ENCODE measurements at places on chromosomes 7 and 10. TPM values are rescaled to one million over a fixed set of nuclear protein-coding genes. Genes with fewer than 3 reads are reported as not detected.

DNA sequence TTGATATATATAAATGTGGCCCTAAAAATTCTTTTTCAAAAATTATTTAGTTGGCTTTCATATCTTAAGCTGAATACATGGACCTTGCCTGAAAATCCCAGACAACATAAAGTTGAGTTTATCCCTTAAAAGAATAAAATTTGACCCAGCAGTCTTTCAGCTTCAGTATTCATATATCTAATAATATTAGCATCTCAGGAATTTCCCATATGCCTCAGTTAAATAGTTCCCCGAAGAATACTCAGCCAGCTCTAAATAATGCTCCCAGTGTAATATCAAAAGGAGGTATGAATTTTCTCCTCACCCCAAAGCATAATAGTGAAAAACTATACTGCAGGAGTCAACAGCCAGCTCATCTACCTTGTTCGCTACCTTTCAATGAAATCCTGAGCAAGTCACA lies 145.9 kb downstream of the CTNNA3 start:
- no peak for DNase-seq

DNA sequence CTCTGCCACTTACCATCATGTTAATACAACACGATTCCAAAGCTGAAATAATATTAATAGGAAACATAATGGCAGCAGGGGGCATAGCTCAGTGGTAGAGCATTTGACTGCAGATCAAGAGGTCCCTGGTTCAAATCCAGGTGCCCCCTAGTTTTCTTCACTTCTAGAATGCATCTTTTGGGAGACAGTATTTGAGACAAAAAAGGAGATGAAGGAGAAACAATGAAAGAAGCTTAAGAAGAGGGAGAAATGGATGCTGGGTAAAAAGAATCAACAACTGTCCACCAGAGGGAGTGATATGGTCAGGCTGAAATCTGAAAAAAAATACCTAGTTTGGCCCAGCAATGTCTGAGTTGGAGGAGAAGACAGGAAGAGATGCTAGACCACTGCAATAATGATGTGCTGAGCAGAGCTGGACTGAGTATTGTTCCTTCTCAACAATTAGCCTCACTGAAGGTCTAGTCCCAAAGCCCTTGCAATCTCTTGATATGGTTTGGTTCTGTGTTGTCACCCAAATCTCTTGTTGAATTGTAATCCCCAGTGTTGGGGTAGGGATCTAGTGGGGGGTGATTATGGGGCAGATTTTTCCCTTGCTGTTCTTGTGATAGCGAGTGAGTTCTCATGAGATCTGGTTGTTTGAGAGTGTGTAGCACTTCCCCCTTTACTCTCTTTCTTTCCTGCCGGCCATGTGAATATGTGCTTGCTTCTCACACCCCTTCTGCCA lies 48.3 kb downstream of the ZNF783 start:
- DNase-seq = no peak

GNAI1 gene
- total RNA-seq = 4.1 TPM

- DNase-seq = no peak
Observed at GRCh38 chr10:104299031-104299904, 30.3 kb downstream of the GSTO2 start.

YKT6 gene
- 51.0 TPM for total RNA-seq

GRCh38 chr10:33460505-33461294 lies 126.2 kb upstream of the NRP1 start:
- no peak for DNase-seq

DNA sequence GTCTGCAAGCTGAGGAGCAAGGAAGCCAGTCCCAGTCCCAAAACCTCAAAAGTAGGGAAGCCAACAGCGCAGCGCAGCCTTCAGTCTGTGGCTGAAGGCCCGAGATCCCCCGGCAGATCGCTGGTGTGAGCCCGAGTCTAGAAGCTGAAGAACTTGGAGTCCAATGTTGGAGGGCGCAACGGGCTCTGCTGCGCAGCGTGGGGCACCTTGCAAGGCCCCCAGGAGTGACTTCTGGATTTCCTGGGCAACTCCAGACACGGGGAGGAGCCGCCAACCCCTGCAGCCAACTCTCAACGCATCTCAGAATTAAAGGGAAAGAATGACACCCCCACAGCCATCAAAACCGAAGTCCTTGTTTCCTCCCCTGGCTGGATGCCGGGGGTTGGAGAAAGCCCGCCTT lies 18.8 kb upstream of the PROSER2 start:
- DNase-seq = no peak

DNA sequence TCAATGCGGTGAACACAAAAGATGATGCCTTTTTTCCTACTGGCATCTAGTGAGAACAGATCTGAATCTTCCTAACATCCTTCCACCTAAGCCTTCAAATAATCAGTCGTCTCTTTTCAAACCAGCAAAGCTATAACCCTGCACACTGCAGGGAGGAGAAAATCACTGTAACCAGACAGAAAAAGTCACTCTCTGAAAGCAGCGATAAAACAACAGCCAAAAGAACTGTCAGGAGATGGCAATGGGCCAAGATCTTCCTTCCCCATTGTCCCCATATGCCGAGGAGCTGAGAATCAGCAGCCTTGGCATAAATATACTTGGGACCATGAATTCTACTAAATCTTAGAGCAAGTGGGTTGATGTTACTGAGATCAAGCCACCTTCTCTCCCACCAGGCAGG lies 13.1 kb downstream of the FZD9 start:
- DNase-seq = no peak

CHST12 gene
- total RNA-seq = 1.8 TPM

GRCh38 chr7:140983802-140984201 lies 30.9 kb downstream of the MRPS33 start:
- no peak for DNase-seq

DNA sequence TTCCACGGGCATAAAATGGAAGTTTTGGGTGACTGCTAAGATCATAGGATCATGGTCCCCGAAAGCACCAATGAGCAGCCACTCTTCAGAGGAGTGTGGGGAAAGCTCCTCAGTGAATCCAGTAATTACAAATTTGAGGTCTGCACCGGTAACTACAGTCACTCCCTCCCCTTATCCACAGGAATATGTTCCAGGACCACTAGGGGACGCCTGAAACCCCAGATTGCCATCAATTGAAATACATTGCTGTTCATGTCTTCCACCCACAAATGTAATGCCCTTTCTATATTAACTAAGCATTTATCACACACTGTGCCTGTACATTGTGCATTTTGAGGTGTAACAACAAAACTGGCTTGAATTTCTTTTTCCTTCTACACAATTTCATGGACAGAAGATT lies 447.9 kb upstream of the PFKP start:
- DNase-seq = peak; percentile 11

INA gene
- 0.32 TPM for total RNA-seq

GRCh38 chr7:138887085-138887710 lies 89.2 kb upstream of the ATP6V0A4 start:
- no peak for DNase-seq

- no peak for DNase-seq
Observed at GRCh38 chr7:134427896-134428295, 31.0 kb downstream of the AKR1B1 start.

- DNase-seq = no peak
Observed at GRCh38 chr7:103398483-103399127, 47.4 kb downstream of the SLC26A5 start.

DNA sequence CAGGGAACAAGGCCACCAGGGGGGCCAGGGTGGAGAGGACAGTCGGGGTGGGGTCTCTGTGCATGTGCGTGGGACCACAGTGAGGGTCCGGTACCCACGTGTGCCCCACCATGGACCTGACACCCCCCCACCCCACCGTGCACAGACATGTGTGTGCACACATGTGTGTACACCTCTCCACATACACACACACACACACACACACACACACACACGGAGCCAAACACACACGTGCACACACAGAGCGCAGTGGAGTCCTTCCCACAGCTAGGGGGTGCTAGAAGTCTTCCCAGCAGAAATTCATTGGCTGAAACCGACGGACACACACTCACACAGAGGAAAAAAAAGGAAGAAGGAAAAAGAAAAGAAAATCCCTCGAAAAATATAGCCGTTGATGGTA lies 42.8 kb upstream of the GNA12 start:
- DNase-seq = peak; percentile 81

- DNase-seq = no peak
Observed at GRCh38 chr7:136294977-136295376, 317.8 kb upstream of the MTPN start.

DNA sequence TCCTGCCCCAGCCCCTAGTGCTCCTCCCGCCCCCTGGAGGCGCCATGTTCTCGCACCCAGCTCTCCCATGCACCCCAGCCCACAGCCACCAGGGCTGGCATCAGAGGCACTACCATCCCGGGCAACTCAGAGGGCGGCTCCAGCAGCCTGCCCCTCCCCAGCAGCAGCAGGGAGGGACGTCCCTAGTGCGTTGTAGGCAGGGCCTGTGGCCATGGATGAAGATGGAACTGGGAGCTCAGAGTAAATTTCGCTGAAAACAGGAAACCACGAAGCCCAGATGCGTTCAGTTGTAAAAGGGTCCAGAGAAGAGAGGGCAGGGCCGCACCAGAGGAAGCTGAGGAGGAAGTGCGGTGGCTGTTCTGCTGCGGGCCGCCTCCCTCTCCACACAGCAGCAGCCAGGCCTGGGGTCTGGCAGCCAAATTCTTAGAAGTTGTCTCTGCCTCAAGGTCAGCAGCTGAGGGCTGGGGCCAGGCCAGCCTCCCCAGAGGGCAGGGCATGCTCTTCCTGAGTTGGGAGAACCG lies 24.6 kb downstream of the VSIR start:
- peak; percentile 90 for DNase-seq

MYH16 gene
- total RNA-seq = not detected

MBL2 gene
- total RNA-seq = not detected

DNA sequence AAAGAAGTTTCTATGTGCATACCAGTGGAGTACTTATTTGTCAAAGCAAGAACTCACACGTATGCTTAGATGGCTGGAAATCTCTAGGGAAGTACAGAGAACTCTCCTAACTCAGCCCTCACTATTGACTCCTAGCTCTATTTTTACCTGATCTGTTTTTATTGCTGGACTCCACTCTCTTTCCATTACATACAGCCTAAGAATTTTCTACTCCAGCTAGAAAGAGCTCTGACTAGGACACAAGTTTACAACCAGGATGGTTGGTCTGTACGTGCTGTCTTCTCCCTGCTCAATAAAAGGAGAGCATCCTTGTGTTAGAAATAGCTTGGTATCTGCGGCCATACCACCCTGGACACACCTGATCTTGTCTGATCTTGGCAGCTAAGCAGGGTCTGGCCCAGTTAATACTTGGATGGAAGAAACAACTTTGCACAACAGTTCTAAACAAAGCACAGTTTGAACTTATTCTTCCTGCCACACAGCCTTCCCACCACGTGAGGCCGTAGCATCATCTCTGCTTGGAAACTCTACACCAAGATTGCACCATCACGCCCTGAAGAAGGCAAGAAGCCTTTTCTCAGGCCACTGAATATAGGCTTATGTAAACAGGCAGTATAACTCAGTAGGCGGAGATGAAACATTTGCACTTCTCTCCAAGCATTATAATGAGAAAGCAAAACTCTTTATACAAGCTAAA lies 50.7 kb downstream of the KCNMA1 start:
- DNase-seq = no peak

- DNase-seq = no peak
Observed at GRCh38 chr10:22945934-22946673, 18.3 kb downstream of the ARMC3 start.

LARP4B gene
- 97.5 TPM for total RNA-seq

TCF7L2 gene
- 1.7 TPM for total RNA-seq

DNA sequence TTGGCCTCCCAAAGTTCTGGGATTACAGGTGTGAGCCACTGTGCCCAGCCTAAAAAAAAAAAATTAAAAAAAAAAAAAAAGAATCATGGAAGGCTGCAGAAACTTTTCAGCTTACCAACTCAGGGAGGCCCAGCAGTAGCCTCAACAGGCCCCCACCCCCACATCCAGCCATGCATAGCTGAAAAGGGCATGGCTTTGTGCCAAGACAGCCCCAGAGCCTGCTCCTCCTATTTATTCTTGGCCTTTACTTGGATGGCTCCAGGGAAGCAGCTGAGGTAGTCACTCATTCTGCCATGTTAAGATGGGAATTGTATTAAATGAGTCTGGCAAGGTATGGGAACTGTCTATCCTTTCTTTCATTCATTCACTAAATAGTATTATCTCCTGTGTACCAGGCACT lies 13.7 kb upstream of the CNNM2 start:
- DNase-seq = no peak

DNA sequence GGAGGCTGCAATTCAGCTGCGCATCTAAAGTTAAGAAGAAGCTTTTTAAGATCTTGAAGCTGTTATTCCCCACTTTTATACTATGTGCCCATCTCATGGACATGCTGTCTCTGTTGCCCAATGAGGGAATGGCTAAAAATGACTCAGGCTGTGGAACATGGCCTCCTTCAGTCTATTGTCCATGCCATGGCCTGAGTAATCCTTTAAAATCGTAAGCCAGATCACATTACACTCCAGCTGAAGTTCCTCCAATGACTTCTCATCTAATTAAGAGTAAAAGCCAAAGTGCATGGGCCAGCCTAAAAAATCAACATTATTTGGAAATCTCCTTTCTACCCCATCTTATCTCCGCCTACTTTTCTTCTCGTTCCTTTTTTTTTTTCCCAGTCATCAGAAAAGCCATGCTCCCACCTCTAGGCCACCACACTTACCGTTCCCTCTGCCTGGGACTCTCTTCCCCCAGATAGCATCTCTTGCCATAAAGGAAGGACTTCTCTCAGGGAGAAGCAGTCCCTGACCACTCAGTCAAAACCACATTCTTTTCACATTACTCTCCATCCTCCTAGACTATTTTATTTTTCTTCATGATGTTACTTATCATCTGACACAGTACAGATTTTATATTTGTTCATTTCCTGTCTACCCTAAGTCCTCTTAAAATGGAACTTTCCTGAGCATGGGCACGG lies 337.4 kb downstream of the PRPF18 start:
- DNase-seq = no peak

TIMM23B gene
- 27.3 TPM for total RNA-seq

GRCh38 chr7:41756650-41757182 lies 53.8 kb upstream of the INHBA start:
- no peak for DNase-seq

GRID1 gene
- total RNA-seq = not detected

DNA sequence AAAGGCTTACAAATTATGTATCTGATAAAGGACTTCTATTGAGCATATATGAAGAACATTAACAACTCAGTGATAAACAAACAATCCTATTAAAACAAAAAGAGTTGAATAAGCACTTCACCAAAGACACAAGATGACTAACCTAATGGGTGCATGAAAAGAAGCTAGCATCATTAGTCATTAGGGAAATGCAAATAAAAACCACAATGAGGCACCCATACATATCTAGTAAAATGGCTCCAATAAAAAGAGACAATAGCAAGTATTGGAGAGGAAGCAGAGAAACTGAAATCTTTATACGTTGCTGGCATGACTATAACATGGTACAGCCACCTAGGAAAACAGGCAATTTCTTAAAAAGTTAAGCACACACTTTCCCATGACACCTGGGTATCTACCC lies 77.6 kb upstream of the ZMIZ1 start:
- DNase-seq = no peak

DNA sequence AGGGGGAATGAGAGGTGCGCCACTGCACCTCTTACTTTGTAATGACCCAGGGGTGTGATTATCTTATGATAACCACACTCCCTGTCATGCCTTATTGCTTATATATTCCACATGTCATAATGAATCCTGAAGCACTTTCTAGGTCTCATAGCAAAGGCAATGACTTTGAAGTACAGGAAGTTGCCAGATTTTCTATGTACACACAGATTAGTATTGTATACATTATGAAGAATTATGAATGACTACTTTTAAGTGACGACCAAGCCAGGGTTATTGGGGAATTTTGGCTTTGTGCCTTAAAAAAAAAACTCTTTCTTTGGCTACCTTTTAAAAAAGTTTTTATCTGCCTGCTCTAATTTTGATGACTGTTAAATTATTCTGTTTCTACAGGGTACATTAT lies 269.6 kb downstream of the MDFIC start:
- no peak for DNase-seq

Measured in activated CD4-positive, alpha-beta T cell treated with anti-CD3 and anti-CD28 coated beads for 36 hours (primary cell).